Umbilical cord (tissue), 2 donors: ENCODE measurements at places on chromosomes 6 and 20. TPM values are rescaled to one million over a fixed set of nuclear protein-coding genes. Genes with fewer than 3 reads are reported as not detected.

Gene DEFB132
- 2.4 TPM for total RNA-seq

Gene NRSN1
- total RNA-seq, result 6.5 TPM

Gene RTN4IP1
- total RNA-seq, result 1.7 TPM

Gene RHAG
- total RNA-seq, result not detected

Gene HMGCLL1
- total RNA-seq, result 10.6 TPM

Gene HLA-DQA2
- total RNA-seq, result not detected

Gene SLC35F1
- total RNA-seq, result 2.2 TPM

DNA sequence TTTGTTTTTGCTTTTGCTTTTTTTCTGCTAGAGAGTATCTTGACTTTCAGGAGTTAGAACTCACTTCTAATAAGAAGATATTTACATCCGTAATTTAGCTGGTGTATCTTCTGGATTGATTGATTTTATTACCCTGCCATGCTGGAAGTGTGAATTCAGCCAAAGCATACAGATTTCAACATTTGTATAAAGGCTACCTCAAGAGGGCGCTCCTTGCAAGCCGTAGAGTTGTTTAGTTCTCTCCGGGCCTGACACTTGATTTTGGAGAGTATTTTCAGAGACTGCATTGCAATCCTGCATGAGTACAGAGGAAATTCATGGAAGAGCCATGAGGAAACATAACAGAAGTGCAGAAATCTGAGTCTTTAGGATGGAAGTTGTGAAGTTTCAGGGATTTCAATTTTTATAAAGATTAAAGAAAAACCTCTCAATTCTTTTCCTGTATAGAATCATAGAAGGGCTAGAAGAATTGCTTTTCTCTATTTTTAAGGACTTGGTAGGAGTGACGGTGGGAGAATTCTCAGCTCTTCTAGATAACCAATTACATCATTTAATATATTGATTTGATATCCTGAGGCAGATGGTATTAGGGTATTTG lies 66.7 kb upstream of the TIAM2 start:
- peak; percentile 82 for DNase-seq

DNA sequence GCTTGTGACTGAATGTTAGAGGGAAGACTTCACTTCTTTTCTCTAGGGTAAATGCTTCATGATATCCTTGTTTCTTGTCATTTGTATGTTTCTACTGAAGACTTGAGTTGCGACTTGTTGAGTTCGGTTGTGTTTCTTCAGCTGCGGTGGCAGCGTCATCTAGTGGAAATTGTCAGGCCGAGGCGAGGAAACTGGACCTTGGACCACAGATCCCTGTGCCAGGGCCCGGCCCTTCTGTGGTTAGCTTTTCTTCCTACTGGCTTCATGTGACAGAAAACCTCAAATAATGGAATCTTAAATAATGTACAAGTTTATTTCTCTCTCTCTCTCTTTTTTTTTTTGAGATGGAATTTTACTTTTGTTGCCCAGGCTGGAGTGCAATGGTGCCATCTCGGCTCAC lies 12.4 kb downstream of the MTHFD1L start:
- no peak for DNase-seq

GRCh38 chr6:44016131-44016870 lies 111.0 kb downstream of the MRPL14 start:
- no peak for DNase-seq

- no peak for DNase-seq
These were observed 23.9 kb downstream of the ILRUN start for GRCh38 chr6:34672657-34673043.

GRCh38 chr6:2218866-2219265 lies 26.5 kb downstream of the GMDS start:
- DNase-seq, result no peak

DNA sequence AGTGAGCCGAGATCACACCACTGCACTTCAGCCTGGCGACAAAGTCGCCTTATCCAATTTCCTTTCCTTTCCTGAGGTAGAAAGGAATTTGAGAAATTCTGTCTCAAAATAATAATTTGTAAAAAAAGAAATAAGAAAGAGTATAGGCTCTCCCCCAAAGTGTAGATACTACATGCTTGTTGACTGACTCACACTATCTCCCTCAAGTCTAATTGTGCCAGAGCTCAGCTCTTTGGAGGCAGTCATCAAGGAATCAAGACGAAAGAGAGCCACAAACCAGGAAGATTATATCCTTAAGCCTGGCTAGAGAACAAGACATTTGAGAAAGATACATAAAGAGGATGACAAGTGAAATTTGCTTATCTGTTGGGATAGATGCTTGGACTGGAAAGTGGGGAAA lies 3.7 kb upstream of the FKBPL start:
- no peak for DNase-seq

DNA sequence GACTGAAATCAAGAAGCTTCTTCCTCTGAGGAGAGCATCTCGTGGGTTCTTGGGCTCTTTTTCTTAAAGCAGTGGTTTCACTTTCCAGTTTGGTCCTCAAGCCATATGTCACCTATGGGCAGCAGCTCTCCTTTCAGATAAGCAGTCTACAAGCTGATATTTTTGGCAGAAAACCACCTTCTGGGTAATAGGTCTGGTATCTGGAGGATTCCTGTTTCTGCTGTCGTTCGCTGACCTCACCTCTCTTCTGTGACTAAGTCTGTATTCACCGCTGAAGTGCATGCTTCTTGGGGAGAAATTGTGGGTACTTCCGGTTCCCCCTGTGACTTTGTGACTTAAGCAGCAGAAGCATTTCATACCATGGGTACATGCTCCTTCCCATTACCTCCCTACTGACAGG lies 193.6 kb downstream of the EDN1 start:
- DNase-seq, result no peak

DNA sequence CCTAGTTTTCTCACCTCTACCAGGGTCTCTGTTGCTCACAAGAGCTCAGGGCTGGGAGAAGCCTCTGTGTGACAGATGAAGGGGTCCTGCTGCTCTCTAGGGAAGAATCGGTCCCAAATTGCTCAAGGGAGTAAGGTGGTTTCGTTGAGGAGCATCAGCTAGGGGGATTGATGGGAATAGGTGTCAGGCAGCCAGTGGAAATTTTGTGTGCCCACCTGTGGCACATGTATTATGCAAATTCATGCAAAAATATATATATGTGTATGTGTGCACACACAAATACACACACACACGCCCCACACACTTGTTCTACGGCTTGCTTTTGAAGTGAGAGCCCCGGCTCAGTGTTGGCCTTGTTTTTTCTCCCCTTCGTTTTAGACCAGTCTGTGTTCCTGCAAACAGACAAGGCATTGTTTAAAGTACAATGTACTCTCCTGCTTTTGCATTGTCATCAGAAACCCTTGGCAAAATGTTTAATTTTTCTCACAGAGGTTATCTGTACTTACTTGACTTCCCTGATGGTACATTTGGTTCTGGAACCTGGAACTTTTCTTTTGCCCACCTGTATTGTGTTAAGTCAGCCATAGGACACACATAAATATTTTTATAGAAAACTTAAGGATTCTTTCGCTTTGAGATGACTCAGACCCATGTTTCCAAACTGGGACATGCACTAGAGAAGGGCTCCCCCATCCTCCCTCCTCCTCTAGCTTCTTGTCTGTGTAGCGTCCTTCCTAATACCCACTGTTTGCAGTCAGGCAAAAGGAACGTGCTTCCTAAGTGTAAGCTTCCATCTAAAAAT lies 26.7 kb downstream of the FOXO3 start:
- DNase-seq, result peak; percentile 93

DNA sequence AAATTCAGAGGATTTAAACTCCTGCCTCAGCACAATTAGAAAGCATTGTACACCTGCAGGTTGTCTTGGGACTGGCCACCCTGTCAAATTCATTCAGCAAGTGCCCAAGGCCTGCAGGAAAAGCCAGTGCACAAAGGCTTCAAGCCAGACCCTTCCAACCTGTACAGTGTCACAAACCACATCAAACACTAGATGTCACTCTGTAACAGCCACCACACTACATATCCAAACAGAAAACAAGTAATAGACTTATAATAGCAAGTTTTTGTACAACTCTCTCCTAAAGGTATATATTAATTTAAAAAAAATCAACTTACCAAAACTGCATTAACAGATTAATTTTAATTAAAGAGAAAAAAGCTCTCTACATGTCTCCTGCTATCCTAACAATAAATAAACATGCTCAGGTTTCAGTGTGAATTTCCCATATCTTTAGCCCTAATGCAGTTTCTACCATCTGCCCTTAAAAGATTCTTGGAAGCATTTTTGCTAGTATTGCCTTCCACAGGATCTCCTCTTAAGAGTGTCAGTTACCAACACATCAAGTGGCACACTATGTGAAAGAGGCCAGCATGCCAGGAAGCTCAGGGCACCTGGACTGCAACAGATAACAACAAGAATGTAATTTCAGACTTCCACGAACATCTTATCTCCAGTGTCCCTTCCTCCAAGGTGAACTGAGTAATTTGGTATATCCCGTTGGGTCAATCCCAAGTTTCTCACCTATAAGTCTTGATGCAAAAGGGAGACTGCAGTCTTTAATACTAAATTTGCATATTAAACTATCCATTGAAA lies 47.5 kb downstream of the RALGAPA2 start:
- peak; percentile 41 for DNase-seq

DNA sequence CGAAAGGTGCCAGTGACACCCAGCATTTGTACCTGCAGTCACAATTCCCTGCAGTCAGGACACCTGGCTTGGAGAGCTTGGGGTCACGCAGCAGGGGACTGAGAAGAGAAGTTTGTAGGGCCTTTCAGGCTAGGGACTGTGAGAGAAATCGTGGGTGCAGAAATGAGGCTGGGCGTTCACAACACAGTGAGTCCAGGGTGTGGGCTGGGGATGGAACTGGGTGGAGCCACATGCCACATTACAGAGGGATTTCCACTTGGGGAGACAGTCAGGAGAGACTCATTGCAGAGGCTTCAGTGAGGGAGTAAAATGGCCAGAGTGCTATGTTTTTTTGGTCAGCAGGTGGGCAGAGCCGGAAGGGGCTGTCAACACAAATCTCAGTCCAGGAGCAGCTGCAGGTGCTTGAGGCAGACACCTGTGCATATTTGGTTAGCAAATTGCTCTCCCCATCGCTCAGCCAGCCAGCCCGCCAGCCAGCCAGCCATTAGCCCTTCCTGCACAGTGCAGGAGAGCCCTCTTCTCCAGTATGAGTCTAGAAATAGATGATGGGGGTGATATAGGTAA lies 7.4 kb downstream of the ITPR3 start:
- DNase-seq, result no peak

DNA sequence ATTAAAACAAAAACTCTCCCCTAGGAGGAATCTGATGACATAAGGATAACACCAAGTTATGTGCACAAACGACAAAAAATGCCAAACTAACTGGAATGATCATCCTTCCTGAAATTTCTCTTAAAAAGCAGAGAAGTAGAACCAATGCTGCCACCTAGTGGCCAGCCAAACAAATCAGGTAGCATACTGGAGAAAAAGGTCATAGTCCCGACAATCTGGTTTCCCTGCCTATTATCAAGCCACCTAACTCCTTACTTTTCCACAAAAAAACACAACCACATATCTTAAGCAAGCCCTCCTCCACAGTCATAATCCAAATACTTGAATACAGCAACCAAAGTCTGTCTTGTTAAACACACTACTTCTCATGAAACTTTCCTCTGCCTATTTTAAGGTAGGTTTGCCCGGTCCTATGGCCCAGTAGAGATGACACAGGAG lies 5.3 kb downstream of the OARD1 start:
- peak; percentile 86 for DNase-seq

DNA sequence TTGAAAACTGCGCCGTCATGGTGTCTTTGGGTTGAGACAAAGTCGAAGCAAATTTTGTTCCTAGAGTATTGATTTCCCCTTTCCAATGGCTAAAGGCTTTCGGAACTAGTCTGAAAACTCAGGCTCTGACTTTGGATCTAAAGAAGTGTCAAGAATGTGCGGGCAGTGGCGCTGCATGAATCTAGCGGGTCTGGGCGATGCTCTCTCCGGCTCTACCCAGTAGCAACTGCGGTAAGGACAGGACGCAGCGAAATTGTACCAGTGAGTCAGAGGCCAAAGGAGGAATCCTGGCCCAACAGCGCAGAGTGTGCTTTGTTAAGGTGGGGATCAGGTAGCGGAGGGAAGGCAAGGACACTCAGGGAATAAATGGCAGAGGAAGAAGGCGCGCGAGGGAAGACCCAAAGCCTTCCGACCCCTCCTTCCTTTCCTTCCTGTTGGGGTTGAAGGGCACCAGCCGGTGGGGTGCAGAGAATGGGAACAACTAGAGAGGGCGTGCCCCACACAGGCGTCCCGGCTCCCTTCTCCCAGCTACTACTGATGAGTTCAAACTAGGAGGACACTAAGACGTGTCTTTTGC lies 32.1 kb downstream of the HLA-F start:
- no peak for DNase-seq

DNA sequence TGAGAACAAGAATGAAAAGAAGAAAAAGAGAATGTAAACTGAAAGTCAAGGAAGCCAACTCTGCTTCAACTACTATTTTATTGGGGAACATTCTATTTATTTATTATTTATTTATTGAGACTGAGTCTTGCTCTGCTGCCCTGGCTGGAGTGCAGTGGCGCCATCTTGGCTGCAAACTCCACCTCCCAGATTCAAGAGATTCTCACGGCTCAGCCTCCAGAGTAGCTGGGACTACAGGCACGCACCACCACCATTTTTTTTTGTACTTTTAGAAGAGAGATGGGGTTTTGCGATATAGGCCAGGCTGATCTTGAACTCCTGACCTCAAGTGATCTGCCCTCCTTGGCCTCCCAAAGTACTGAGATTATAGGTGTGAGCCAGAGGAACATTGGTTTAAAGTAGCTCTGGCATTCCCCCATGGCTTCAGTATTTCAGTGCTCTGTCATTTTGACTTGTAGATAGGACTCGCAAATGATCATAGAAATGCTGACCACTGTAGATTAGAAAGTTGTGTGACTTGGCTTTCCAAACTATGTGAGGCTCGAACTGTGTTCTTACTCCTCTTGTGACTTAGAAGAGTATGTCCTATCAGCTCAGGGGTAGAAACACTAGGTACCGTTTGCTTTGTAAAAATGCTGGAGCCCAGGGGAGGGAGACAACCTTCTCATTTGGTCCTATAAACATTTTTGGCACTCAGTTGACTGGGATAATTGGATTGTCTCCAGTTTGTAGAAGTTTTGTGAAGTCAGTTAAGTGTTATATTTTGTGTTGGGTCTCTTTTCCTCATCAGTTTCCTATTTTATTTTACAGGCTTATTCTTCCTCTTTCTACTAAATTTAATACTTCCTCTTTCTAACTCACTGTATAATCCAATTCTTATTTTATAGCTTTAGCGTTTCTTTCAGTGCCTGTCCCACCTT lies 544.9 kb upstream of the CITED2 start:
- DNase-seq, result no peak

DNA sequence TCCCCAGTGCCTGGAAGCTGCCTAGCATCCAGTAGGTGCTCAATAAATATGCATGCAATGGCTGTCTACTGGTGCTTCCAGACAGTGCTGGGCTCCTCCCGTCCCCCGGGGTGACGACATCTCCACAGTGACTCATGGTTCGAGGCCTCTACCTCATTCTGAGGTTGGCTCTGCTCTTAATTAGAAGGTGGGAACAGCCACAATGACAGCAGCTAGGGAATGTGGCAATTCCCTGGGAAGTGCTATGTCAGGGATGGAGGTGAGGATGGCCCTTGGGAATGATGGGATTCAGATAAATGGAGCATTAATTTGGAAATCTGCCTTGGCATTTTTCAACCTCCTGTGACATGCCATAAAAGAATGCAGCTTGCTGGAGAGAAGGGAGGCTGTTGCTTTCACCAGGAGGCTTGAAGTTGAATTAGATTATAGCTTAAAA lies 43.5 kb upstream of the NFATC2 start:
- DNase-seq, result peak; percentile 21
